Muscle of leg (tissue), 16 donors: ENCODE measurements at places on chromosomes 4 and X. TPM values are rescaled to one million over a fixed set of nuclear protein-coding genes. Genes with fewer than 3 reads are reported as not detected.
A peak's percentile ranks its signal among the peaks of the same experiment; 100 is the strongest.

MAGEB17 gene
- polyA plus RNA-seq = 0.19 TPM

ADH1B gene
- polyA plus RNA-seq = 5.0 TPM

FRG2 gene
- not detected for polyA plus RNA-seq

CFAP99 gene
- 0.41 TPM for polyA plus RNA-seq

MAOA gene
- polyA plus RNA-seq = 0.27 TPM

LONRF3 gene
- polyA plus RNA-seq = 1.4 TPM

TRPC3 gene
- polyA plus RNA-seq = 0.52 TPM

NUDT10 gene
- polyA plus RNA-seq = 1.1 TPM

SPON2 gene
- polyA plus RNA-seq = 58.5 TPM

KCND1 gene
- 1.5 TPM for polyA plus RNA-seq

EXOC1L gene
- not detected for polyA plus RNA-seq

SHOX gene
- polyA plus RNA-seq = 2.8 TPM

TMEM31 gene
- 0.92 TPM for polyA plus RNA-seq

TMSB15C gene
- 4.6 TPM for polyA plus RNA-seq

H2BW1 gene
- not detected for polyA plus RNA-seq

MTHFD2L gene
- 15.7 TPM for polyA plus RNA-seq

DNA sequence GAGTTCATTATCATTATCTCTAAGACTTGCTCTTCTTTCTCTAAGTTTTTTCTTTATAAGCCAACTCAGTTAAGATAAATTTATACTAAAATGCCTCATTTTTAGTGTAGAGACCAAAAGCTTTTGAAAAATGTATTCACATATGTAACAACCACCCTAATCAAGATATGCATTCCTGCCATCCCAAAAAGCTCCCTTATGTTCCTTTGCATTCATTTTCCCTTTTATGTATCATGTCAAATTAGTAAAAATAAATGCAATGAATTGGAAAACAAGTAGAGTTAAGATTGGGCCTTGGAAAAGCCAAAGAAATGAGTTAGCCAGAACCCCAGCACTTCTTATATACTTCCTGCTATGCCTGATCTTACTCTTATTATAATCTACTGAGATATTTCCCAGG lies 62.2 kb downstream of the NPY2R start:
- no peak for DNase-seq

DNA sequence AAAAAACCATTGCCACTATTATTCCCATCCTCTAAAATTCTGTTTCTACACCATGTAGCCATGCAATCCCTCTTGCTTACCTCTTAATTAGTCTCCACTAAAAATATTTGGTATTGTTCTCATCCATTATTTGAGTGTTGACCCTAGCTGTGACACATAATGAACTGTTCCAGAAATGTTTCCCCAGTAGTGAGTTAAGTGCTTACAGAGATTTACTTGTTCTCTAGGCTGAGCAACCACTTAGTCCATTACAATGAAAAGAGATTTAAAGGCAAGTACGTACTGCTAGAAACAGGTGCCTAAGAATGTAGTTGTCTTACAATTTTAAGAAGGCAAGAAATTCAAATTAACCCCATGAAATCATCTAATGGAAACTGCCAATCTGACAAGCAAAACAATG lies 112.7 kb upstream of the PTPN13 start:
- DNase-seq = no peak

GRCh38 chrX:48579259-48579658 lies 5.0 kb downstream of the RBM3 start:
- DNase-seq = no peak

DNA sequence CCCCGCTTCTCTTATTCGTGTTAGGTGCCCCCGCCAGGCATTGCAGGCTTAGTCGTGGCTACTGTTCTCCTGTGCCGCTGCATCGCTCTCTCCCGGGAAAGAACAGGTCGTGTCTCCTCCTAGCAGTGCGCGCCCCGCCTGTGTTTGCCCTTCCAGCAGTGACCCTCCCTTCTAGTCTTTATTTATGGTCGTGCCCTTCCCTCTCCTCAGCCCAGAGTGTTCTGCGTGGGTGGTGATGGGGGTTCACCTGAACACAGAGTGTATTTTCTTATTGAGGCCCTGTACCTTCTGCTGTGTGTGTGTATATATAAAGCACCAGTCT lies 15.2 kb downstream of the USP11 start:
- DNase-seq = no peak

- peak; percentile 75 for DNase-seq
Measured at GRCh38 chr4:184475096-184475461, 729 bp upstream of the IRF2 start.

DNA sequence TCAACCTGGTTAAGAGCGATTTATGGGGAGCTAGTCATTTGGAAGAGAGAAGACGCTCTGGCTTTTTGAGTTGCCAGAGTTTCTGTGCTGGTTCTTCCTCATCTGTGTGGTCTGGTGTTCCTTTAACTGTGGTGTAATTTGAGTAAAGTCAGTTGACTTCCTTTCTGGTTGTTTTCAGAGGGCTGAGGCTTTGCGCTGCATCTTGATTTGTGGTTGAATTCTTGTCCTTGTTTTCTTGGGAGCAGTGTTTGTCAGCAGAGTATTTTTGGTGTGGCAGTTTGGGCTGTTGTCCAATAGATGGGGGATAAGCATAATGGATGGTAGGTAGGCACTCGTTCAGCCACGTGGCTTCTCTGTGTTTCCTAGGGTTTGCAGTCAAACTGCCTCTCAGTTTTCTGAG lies 2143.2 kb upstream of the TENM3 start:
- DNase-seq = no peak

GRCh38 chrX:53918702-53919101 lies 125.6 kb downstream of the PHF8 start:
- DNase-seq = no peak

GRCh38 chr4:129526812-129527211 lies 430.9 kb downstream of the C4orf33 start:
- peak; percentile 29 for DNase-seq

DNA sequence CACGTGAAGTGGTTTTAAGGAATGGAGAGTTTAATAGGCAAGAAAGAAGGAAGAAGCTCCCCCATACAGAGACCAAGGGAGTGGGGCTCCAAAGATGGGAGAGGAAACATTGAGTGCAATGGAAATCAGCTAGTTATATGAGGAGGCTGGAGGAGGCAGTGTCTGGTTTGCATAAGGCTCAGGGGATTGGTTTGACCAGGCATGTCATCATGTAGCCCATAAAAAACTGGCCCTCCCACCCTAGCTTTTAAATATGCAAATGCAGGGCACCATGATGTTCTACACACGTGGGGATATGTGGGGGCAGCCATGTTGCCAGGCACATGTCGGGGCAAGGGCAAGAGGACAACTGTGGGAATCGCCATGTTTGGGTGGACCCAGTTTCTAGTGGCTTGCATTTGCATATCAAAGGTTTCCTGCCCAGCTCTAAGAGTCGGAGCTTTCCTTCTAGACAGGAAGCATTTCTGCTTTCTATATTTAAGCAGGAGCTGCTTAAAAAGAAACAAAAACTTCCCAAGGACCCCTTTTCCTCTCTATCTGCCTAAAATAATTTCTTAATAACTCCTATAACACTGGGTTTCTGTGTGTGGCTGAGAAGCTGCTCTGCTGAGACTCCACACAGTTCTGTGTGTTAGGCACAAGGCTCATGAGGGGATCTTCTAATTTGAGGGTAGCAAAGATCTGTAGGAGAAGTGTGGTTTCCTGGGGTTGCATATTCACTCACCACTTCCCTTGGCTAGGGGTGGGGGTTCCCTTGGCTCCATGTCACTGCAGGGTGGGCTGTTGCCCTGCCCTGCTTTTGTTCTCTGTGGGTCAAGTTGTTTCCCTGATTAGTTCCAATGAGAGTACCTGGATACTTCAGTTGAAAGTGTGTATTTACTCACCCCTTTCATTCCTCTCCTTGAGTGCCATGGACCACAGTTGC lies 113.5 kb downstream of the VSIG4 start:
- DNase-seq = no peak

- DNase-seq = no peak
Measured at GRCh38 chr4:128876200-128876599, 66.7 kb downstream of the JADE1 start.

- DNase-seq = no peak
Measured at GRCh38 chr4:84063619-84064018, 435.5 kb downstream of the NKX6-1 start.

DNA sequence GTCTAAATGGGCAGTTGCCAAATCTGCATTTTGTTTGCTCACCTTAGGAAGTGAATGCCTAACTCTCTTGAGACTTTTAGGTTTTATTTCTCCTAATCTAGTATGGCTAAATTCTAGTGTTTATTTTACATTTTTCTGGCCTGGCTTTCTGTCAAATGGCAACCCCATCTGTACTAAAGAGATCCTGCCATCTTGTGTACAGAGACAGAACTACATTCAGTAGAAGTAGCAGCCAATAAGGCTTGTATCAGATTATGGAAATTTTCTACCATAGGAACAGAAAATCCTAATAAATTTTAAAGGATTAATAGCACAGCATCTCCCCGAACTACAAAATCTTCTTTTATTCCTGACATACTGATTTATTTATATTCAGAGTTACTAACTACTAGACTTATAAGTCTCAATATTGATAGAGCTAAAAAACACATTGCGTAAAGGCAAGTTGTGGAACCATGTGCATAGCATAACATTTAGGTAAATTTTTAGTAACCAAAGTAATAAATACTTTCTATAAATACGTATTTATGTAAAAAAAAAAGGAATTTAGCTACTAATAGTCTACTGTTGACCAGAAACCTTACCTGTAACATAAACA lies 45.5 kb downstream of the TMEM144 start:
- peak; percentile 59 for DNase-seq

DNA sequence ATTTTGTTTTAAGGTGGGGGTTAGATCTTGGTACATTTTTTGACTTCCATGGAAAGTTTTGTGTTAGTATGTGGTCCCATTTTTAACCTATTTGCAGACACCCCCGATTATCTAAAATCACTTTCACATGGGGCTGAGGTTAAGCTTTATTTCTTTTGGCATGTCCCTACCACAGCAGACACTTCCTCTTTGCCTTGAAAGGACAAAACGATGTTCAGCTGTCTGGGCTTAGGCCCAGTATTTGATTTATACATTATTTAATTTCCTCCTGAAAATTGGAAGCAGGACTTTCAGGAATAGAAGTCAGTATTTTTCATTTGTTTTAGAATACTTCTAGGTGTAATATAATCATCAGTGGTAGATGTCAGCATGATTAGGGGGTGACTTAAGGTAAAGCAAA lies 112.4 kb upstream of the SPRY1 start:
- peak; percentile 83 for DNase-seq

- no peak for DNase-seq
Measured at GRCh38 chrX:42694260-42694815, 83.6 kb downstream of the PPP1R2C start.

GRCh38 chr4:15756361-15756861 lies 21.7 kb upstream of the CD38 start:
- DNase-seq = peak; percentile 14

GRCh38 chrX:107684956-107685385 lies 56.7 kb downstream of the PRPS1 start:
- DNase-seq = peak; percentile 67

GRCh38 chr4:114399105-114399504 lies 199.5 kb upstream of the UGT8 start:
- no peak for DNase-seq

DNA sequence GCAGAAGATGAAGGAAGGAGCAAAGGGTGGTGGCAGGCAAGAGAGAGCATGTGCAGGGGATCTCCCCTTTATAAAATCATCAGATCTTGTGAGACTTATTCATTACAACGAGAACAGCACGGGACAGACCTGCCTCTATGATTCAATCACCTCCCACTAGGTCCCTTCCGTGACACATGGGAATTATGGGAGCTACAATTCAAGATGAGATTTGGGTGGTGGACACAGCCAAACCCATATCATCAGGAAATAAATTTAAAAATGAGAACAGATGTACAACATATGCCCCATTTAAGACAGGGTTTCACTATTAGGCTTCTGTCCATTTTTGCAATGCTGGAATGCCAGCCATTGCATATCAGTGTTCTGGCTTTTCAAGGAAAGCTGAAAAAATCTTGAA lies 346.7 kb upstream of the SLIT2 start:
- no peak for DNase-seq

GRCh38 chrX:83495898-83496297 lies 12.2 kb upstream of the POU3F4 start:
- no peak for DNase-seq

GRCh38 chrX:154840856-154841255 lies 6.4 kb upstream of the SMIM9 start:
- DNase-seq = peak; percentile 39

GRCh38 chrX:39654183-39654925 lies 443.4 kb downstream of the BCOR start:
- DNase-seq = peak; percentile 26

GRCh38 chr4:76989391-76990061 lies 40.0 kb downstream of the SEPTIN11 start:
- DNase-seq = no peak

DNA sequence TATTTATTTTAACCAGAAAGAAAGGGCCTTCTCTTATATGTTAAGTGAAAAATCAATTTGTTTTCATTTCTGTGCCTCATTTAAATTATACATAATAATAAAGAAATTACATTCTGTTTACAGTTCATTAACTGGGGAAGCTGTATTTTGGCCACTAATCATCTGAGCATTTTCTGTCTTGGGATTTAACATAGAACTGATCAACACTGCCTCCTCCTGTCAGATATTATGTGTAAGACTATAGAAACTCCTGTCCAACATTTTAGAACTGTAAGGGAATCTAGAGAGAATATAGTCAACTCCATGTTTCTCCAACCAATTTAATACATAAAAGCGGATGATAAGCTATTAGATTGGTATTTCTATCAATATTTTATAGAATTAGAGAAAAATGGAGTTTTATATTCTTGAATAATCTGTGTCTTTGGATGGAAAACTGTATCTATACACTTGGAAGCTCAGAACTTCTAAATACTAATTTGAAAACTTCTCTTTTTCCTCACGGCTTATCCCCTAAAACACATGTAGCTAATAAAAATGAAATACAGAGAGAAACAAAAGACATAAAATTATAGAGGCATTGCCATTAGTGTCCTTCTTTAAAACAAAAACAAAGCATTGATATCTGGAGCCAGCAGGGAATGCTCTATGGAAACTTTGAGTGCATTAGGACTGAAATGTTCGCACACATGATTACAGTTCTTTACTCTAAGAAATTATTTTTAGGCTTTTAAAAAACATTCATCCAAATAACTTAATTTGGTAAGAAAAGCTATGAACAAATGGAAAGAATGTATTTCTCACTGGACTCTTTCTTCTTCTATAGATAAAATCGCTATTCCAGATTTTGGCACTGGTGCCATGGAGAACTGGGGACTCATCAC lies 33.1 kb downstream of the ENPEP start:
- DNase-seq = peak; percentile 78
